ENCODE measurements at places on chromosomes 3 and 15.

- DNase-seq, result no peak
Measured at GRCh38 chr3:157652366-157652765, 149.2 kb upstream of the VEPH1 start.

- peak; percentile 89 for DNase-seq
Measured at GRCh38 chr15:52082197-52083036, 30.2 kb downstream of the BCL2L10 start.

- no peak for DNase-seq
Measured at GRCh38 chr3:195073866-195074860, 196.8 kb downstream of the XXYLT1 start.

DNA sequence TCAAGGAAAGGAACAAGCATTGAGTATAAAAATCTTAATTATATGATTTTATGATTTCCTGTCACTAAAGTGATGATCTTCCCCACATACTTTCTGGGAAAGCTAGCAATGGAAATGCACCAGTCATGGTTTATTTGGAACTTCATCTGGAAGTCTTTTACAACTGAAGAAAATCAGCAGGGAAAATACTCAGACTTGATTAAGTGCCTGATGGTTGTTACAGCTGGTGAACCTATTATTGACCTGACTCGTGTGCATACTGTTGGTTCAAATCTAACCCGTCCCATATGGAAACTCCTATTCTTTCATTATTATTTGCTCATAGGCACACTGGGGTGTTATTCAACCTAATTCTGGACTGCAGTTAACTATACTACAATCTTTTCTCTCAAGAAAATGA lies 701.8 kb upstream of the CCDC54 start:
- DNase-seq, result no peak

- DNase-seq, result no peak
Measured at GRCh38 chr3:124654470-124654845, 75.8 kb upstream of the UMPS start.

GRCh38 chr15:28037969-28038590 lies 61.0 kb downstream of the OCA2 start:
- DNase-seq, result no peak

DNA sequence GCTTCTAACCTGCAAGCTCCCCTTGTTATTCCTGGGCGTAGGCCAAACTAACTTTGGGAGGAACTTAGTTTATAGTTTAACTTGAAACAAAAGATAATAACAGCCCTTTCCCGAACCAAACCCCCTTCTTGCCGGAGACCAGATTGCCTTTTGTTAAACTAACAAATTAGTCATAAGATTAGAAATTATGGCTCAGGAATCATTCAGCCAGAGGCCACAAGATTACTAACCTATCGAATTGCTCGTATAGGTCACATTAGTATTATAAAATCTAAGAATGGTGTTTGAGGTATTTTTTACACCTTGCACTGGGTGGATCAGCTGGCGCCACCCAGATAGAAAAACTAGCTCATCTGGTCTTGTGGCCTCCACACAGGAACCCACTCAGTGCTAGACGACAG lies 65.3 kb upstream of the RAP2B start:
- no peak for DNase-seq

GRCh38 chr3:113151461-113152031 lies 59.8 kb upstream of the BOC start:
- no peak for DNase-seq

GRCh38 chr15:81097116-81097889 lies 36.8 kb upstream of the CFAP161 start:
- no peak for DNase-seq

DNA sequence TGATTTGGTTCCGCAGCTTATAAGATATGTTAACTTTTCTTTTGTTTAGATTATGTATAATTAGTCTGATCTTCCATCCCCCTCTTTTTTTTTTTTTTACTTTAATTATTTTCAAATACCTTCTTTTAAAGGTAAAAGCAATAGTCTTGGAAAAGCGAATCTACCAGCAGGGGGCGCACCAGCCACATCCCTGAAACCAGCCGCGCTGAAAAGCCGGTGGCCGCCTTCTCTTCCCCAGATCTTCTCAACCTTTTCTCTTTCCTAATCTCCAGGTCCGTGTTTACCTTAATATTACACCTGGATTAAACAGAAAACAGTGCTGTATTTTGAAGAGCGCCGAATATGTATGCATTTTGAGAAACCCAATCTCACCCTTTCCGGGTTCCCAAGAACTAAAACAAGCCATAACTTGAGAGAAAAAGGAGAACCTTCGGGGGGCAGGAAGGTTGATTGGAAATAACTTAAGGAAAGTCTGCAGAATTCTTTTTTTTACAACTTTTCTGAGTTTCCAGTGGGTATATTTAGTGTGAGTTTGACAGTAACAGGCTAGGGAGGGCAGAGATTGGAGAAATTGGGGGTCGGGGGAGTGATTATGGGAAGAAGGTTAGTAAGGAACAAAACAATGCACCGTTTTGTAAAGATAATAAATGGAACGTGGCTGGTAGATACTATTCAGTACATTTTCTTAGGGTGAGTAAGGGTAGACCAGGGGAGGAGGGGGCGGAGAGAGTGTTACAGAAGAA lies 2.0 kb upstream of the SOX2 start:
- peak; percentile 93 for DNase-seq

DNA sequence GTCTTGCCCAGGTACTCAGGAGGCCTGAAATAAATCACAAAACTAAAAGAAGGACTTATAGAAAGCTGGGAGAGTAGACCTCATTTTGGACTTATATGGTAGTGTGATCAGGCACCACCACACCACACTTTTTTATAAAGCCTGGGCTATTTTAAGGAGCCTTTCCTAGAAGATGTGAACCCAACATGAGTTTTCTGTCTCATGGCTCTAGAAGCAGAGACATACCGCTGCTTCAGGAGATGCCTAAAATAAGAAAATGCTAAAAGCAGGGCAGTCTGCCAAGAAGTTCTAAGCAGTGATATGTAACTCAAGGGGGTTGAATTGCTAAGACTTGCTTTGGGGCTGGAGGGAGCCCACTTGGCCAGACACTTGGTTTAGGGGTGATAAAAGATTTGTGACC lies 49.6 kb downstream of the SUMF1 start:
- DNase-seq, result peak; percentile 66

- DNase-seq, result peak; percentile 93
Measured at GRCh38 chr3:156751461-156752025, 74.6 kb upstream of the LEKR1 start.

DNA sequence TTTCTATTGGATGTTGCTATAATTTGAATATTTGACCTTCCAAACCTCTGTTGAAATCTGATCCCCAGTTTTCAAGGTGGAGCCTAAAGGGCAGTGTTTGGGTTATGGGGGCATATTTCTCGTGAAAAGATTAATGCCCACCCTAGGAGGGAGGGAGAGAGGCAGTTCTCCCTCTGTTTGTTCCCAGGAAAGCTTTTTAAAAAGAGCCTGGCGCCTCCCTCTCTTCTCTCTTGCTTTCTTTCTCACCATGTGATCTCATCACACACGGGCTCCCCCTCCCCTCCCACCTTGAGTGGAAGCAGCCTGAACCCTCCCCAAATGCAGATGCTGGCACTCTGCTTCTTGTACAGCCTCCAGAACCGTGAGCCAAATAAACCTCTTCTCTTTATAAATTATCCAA lies 12.4 kb upstream of the GABRA5 start:
- no peak for DNase-seq

GRCh38 chr15:89628806-89629715 lies 26.2 kb downstream of the KIF7 start:
- DNase-seq, result no peak

DNA sequence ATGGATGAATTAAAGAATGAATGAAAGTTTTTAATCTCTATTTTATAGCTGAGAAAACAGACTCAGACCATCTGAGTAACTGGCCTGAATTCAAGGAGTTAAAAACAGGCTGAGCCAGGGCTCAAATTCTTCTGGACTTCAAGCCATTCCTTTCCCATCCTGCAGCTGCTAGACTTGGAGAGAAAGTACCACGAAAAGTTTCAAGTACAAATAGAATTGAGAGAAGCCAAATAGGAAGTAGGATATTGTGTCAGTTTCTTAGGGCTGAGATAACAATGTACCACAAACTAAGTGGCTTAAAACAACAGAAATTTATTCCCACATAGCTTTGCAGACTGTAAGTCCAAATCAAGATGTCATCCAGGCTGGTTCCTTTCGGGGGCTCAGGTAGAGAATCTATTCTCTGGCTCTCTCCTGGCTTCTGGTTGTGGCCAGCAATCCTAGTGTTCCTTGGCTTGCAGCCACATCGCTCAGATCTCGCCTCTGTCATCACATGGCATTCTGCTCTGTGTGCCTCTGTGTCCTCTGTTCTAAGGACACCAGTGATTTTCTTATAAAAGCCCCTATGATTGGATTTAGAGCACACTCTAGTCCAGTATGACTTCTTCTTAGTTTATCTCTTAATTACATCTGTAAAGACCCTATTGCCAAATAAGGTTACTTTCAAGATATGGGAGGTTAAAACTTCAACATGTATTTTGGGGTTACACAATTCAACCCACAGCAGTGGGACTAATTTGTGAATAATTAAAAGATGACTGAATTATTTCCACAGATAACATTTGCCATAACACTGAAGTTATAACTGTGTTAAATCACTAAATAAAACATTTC lies 25.7 kb upstream of the GOLIM4 start:
- DNase-seq, result peak; percentile 29

GRCh38 chr3:136380530-136380929 lies 130.4 kb downstream of the PCCB start:
- DNase-seq, result no peak

DNA sequence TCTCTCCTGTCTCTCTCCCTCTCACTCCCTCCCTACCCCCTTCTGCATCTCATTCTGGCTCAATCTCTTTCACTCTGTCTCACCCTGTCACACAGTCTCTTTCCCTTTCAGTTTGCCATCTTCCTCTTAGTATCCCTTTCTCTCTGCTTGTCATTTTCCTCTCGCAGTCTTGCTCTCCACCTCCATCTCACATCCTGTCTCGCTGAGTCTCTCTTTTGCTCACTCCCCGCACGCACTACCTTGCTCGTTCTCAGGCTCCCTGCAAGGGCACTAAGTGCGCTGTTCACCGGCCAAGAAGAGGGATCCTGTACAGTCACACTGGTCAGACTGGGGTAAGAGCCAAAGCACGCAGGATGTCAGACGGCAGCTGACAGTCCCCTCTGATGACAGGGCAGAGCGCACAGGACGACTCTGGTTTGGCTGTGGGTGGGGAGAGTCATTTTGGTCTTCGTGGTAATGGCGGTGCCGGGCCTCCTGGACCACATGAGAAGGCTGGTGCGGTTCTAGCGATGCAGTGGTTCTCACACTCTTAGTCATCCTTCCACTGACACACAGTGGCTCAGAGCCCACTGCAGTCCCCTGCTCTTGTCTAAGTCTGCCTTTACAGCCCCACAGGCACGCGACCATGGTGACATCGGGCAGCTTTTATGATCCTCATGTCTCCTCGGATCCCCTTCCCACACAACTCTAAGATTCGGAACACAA lies 356.8 kb downstream of the FOXP1 start:
- DNase-seq, result peak; percentile 50

GRCh38 chr3:45657853-45658252 lies 31.3 kb upstream of the SACM1L start:
- DNase-seq, result no peak

GRCh38 chr15:87123676-87124382 lies 1044.2 kb downstream of the AGBL1 start:
- DNase-seq, result no peak

GRCh38 chr3:100032243-100032642 lies 82.1 kb downstream of the FILIP1L start:
- peak; percentile 88 for DNase-seq

GRCh38 chr3:138842483-138843188 lies 7.9 kb upstream of the PIK3CB start:
- no peak for DNase-seq

GRCh38 chr3:50648944-50649343 lies 25.8 kb upstream of the DOCK3 start:
- no peak for DNase-seq

GRCh38 chr3:150968341-150969035 lies 4.0 kb downstream of the CLRN1 start:
- DNase-seq, result peak; percentile 53

- DNase-seq, result no peak
Measured at GRCh38 chr15:90184119-90184785, 16.9 kb upstream of the SEMA4B start.

DNA sequence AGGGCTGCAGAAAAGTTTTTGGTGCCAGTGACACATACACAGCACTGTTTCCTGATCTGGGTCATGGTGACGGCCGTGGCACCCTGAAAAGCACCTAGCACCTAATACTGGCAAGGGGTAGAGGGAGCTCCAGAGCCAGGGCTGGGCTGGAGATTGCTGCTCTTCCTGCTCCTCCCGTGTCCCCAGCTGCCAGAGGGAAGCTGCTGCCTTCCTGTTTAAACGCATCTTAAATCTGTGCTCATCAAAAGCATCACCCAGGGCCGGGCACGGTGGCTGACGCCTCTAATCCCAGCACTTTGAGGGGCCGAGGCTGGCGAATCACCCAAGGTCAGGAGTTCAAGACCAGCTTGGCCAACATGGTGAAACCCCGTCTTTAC lies 156.7 kb upstream of the MEF2A start:
- peak; percentile 46 for DNase-seq

DNA sequence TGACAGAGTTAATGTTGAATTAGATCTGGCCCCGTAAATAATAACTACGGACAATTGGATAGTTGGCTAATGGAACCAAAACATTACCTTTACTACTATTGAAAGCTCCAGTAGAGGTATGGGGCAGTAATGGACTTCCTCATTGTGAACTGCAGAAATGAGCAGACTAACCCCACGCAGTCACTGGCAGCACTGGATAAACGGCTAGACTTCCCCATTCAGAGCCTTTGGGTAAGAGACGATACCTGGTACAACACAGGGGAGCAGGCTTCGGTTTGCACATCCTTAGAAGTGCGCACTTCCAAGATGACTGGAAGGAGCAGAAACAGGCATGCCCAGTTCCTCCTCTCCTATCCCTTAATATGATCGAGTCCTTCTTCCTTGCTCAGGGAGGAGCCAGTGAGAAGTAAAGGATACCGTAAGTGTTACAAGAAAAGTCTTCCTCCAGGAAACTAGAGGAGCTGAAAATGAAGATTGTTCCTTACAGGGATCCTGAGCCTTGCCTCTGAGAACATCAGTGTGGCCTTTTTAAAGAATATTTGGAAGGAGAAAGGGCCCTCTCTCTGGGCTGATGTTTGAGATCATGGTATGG lies 100.5 kb upstream of the NECTIN3 start:
- no peak for DNase-seq

GRCh38 chr3:17301271-17301670 lies 416.5 kb downstream of the PLCL2 start:
- no peak for DNase-seq

- no peak for DNase-seq
Measured at GRCh38 chr3:168659015-168659414, 563.3 kb upstream of the GOLIM4 start.
